Foreskin keratinocyte (primary cell): ENCODE measurements at places on chromosomes 2 and 18. TPM values are rescaled to one million over a fixed set of nuclear protein-coding genes. Genes with fewer than 3 reads are reported as not detected.

VWC2L gene
- not detected in 2 replicates for total RNA-seq

ANKRD53 gene
- 0.24 and 0.28 TPM in 2 replicates for total RNA-seq

PREB gene
- total RNA-seq, result 54.6 and 60.4 TPM in 2 replicates

MDH1B gene
- 0.48 and 0.56 TPM in 2 replicates for total RNA-seq

G6PC2 gene
- total RNA-seq, result not detected in 2 replicates

KLHL29 gene
- 6.3 and 6.4 TPM in 2 replicates for total RNA-seq

BMP10 gene
- not detected in 2 replicates for total RNA-seq

KLHL14 gene
- not detected in 2 replicates for total RNA-seq

CYP1B1 gene
- total RNA-seq, result 0.17 and 0.25 TPM in 2 replicates

MLPH gene
- 0.63 and 0.65 TPM in 2 replicates for total RNA-seq

RUFY4 gene
- not detected in 2 replicates for total RNA-seq

UGT1A4 gene
- total RNA-seq, result 0.14 and 0.34 TPM in 2 replicates

PSMA8 gene
- total RNA-seq, result not detected in 2 replicates

REG1B gene
- total RNA-seq, result not detected in 2 replicates

YWHAQ gene
- 376 and 422 TPM in 2 replicates for total RNA-seq

CHRNG gene
- not detected in 2 replicates for total RNA-seq

RNF152 gene
- total RNA-seq, result 13.1 and 14.4 TPM in 2 replicates

TIGD1 gene
- 1.4 and 2.1 TPM in 2 replicates for total RNA-seq

WNT10A gene
- total RNA-seq, result 2.8 and 3.5 TPM in 2 replicates

PLEK gene
- total RNA-seq, result not detected in 2 replicates

CDK5R2 gene
- not detected in 2 replicates for total RNA-seq

NGEF gene
- 0.11 TPM in 1 of 2 replicates, not detected in the other for total RNA-seq

SLC5A7 gene
- not detected in 2 replicates for total RNA-seq

MYL12B gene
- total RNA-seq, result 808 and 830 TPM in 2 replicates

HS1BP3 gene
- total RNA-seq, result 21.0 and 23.8 TPM in 2 replicates

BIN1 gene
- total RNA-seq, result 30.6 and 30.8 TPM in 2 replicates

SCYGR4 gene
- total RNA-seq, result not detected in 2 replicates

PLA2R1 gene
- 9.9 and 10.8 TPM in 2 replicates for total RNA-seq

FAM237A gene
- not detected in 2 replicates for total RNA-seq

SLC4A3 gene
- total RNA-seq, result 14.4 and 17.1 TPM in 2 replicates

BOLA3 gene
- 106 and 107 TPM in 2 replicates for total RNA-seq

SKA1 gene
- total RNA-seq, result 26.7 and 29.4 TPM in 2 replicates

MTA3 gene
- total RNA-seq, result 24.5 and 25.7 TPM in 2 replicates

POTEF gene
- not detected in 2 replicates for total RNA-seq

KHK gene
- 2.4 and 2.6 TPM in 2 replicates for total RNA-seq

RETSAT gene
- total RNA-seq, result 38.4 and 42.0 TPM in 2 replicates

TXNDC2 gene
- not detected in 2 replicates for total RNA-seq

HOXD9 gene
- 0.14 and 0.37 TPM in 2 replicates for total RNA-seq

LRP1B gene
- total RNA-seq, result 0.10 TPM in 1 of 2 replicates, not detected in the other

SIX3 gene
- not detected in 2 replicates for total RNA-seq

NETO1 gene
- 22.3 and 34.2 TPM in 2 replicates for total RNA-seq

GKN1 gene
- total RNA-seq, result 0.41 TPM in 1 of 2 replicates, not detected in the other

TWIST2 gene
- total RNA-seq, result 24.1 and 27.8 TPM in 2 replicates

PRKAG3 gene
- total RNA-seq, result not detected in 2 replicates

LINC00305 gene
- total RNA-seq, result not detected in 2 replicates

PUM2 gene
- total RNA-seq, result 43.9 and 44.1 TPM in 2 replicates

CXCR1 gene
- 0.28 and 0.41 TPM in 2 replicates for total RNA-seq

SNED1 gene
- not detected in 2 replicates for total RNA-seq

HJURP gene
- 40.1 and 45.8 TPM in 2 replicates for total RNA-seq

SLC23A3 gene
- 0.71 and 0.75 TPM in 2 replicates for total RNA-seq

CDH7 gene
- total RNA-seq, result not detected in 2 replicates

SAG gene
- total RNA-seq, result not detected in 2 replicates

PMS1 gene
- total RNA-seq, result 20.0 and 20.6 TPM in 2 replicates

MMADHC gene
- total RNA-seq, result 110 and 119 TPM in 2 replicates

SRD5A2 gene
- not detected in 2 replicates for total RNA-seq

TTR gene
- not detected in 2 replicates for total RNA-seq

SP100 gene
- total RNA-seq, result 146 TPM in 2 replicates
